ENCODE measurements at places on chromosomes 7 and 10.

DNA sequence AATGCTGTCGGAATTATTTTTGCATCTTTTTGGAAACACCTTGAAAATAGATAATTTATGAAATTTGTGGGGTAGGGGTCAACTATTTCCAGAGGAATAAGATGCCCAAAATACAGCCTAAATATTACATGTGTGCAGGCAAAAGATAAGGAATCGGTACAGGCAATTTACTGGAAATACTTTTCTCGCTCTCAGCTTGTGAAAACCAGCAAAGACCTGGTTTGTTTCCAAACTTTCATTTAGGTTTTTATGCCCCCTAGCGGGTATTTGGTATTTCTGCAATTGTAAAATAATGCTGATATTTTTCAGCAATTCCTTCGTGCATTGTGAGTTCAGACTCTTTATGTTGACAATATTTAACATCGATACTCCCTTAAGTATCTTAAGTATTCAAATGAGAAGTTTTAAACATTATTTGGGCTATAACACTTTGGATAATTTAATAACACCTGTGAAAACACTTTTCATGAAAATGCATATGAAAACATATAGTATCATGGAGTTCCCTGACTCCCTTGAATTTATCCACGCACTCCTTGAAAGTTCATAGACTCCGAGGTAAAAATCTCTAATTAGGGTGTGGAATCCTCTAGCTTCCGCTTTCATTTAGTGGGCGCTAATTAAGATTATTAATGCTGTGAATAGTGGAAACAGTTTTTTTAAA is 132.4 kb downstream of the TSPAN12 start:
- DNase-seq, result no peak

DNA sequence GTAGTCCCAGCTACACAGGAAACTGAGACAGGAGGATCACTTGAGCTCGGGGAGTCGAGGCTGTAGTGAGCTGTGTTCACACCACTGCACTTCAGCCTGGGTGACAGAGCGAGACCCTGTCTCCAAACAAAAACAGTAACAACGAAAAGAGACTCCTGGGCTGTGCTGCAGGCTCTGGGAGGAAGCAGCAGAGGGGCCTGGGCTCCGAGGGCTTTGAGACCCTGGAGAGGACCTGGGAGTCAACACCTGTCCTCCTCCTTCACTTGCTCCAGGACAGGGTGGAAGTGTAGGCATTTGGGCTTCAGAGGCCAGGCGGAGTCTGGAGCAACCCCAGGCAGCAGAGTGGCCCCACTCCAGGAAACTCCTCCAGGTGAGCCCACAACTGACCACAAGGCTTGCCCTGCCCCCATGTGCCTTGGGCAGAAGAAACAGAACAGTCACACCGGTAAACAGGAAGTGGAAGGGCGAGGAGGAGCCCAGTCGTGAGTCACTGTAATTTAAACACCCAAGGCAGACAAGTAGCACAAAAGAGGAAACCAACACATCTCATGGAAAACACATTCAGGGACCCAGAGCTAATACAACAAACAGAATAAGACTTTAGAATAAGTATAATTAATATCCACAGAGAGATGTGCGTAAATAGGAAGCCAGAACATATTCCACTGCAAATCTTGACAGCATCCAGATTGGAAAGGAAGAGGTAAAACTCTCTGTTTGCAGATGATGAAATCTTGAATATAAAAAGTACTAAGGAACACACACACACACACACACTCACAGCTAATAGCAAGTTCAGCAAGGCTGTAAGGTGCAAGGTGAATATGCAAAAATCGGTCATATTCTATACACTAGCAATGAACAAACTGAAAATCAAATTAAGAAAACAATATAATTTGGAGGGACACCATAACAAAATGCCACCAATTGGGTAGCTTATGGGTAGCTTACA is 20.5 kb upstream of the RASGEF1A start:
- DNase-seq, result no peak

DNA sequence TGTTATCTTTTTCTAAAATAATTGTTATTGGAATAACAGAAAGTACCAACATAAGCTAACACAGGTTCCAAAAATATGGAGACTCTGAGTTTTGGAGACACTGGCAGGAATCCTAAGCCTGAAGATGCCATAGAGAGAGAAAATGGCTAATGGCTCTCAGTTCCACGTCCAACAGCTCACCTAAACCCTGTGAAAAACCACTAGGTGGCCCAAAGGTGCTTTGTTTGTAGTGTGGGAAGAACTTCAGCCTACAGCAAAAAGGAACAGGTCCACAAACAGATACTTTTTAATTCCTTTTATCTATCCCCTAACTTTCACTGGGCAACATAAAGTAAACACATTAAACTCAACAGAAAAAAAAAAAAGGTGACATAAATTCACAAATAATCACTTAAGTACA is 272.3 kb downstream of the SEMA3D start:
- no peak for DNase-seq

DNA sequence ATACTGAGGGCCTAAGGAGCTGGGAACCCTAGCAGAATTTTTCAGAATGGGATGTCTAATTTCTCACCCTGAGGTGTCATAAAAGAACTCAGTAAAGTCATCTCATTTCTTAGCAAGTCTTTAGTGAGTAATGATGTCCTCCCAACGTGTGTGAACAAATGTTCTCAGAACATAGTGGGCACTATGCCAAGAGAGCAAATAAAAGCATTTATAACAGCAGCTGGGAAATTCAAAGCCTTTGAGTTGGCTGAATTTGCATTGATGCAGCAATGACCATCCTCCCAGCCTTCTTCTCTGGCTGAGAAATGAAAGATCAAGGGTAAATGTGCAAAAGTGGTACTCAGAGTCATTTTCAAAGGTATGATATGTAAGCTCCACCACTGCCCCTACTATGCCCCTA is 109.4 kb downstream of the FAM107B start:
- DNase-seq, result no peak

GRCh38 chr7:51327287-51327717 is 10.7 kb upstream of the COBL start:
- DNase-seq, result no peak

- DNase-seq, result no peak
Observed at GRCh38 chr10:53463539-53463938, 691.0 kb upstream of the MBL2 start.

DNA sequence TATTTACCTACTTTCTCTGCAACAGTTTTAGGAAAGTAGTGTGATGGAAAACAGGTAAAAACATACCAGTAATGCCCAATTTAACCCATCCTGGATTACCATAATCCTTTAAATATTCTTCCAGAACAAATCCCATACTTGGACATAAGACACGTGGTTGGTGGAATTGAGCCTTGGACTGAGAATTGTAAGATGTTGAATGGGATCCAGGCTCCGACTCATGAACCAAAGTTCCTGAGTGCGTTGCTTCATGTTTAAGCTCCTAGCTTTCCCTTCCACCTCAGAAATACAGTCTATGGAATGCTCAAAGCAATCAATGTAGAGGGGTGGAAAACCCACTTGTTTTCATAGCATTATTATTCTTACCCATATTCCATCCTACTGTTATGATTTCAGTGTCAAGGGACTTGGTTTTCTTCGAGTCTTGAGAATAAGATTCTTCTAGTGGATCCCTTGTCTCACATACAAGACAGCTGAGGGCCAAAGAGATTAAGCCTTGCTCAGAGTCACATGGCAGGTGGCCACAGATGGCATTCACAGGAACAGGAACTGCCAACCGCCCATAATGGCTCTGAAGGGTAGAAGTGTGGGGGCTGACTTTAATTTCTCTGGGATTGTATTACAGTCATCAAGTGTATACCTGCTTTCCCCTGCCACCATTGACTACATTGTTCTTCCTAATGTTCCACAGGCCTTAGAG is 171.2 kb downstream of the GFRA1 start:
- DNase-seq, result peak; percentile 19

- DNase-seq, result no peak
Observed at GRCh38 chr7:150716368-150716767, at the start of gene GIMAP1. TSS of gene GIMAP1 (plus strand) at chr7:150716613. CDS start at chr7:150719048, 2,435 bp downstream.

DNA sequence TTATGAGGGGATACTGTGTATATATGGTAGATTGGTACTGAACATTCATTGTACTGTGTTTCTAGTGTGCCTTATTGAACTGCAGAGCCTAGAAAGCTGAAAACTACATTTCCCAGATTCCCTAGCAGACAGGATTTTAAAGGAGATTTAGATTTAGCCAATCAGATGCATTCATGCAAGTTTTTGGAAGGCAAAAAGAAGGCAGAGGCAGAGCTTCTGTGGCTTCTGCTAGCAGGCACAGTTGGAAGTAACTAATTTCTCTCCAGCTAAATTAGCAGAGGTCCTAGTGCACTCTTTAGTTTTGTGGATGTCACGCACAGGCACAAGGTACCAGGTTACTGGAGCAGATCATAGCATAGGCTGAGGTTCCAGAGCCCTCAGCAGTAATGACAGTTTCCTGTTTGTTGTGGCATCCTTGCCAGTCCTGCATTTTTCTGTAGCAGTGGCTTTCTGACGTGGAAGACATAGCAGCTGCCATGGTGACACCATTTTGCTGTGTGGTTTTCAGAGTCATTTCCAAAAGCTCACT is 83.7 kb upstream of the CCDC71L start:
- no peak for DNase-seq

GRCh38 chr10:87863053-87863943 is at the start of the genes KLLN and PTEN:
TSS of gene KLLN (minus strand) at chr10:87863533. CDS start at chr10:87862487, 1,046 bp downstream.
TSS of gene PTEN (plus strand) at chr10:87863625. CDS start at chr10:87864470, 845 bp downstream.
- peak; percentile 79 for DNase-seq

DNA sequence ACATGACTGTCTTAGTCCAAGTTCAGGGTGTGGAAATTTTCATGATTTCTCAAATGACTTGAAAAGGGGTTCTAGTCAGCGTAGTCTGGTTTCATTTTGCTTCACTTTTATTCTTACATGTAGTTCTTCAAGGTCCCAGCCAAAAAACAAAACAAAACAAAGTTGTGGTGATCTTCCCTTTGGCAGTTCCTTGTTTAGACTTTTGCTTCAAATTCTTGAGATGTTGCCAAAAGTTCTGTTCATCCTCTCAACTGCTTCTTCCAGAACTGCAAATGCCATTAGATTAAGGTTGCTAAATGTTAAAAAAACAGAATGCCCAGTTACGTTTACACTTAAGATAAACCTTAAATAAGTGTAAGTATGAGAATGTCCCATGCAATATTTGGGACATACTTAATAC is 370.8 kb upstream of the LRRTM3 start:
- peak; percentile 4 for DNase-seq

GRCh38 chr10:95542330-95542729 is 18.8 kb downstream of the SORBS1 start:
- DNase-seq, result no peak

DNA sequence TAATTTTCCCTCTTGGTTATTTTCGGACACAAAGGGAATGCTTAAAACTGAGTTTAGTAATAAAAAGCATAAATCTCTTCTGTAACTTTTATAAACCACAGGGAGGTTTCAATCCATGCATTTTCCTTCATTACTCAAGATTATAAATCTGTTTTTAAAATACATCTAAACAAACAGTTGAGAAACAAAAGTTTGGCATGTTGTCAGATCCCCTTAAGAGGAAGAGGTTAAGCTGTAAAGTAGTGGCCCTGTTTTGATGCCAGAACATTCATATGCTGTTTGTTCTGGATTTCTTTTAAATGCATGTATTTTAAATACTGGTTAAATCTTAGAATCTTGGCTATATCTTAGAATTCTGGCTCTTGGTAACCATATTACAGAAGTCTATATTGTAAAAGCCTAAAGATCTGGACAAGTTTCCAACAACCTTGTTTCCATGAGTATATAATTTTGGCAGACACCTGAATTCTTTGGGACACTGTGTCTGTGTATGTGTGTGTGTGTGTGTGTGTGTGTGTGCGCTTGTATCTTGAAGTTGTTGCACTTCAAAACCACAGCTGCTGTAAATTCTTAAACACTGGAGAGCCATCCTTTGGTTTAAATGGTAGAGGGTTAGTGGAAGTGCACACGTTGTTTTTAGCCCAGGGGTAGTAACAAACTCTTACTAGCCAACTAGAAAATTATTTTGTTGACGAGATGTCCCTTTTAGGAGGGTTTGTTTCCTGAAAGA is 6.8 kb upstream of the SEMA4G start:
- no peak for DNase-seq

DNA sequence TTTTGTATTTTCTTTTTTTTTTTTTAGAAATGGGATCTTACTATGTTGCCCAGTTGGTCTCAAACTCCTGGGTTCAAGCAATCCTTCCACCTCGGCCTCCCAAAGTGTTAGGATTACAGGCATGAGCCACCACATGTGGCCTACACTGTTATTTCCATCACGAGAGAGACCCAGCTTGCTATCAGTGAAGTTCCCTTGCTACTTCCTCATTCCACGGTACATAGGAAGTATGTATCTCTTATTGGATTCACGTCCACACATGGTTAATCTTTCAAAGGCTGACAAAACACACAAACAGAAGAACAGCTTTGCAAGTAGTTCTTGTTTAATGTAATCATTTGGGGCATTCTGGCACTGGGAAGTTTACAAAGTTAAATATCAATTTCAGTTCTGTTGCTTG is 50.9 kb downstream of the DCLRE1A start:
- DNase-seq, result no peak

Measured in GM04504 (cell line).